ENCODE measurements at places on chromosomes 5 and 9.

GRCh38 chr5:16453609-16454008 is 12.0 kb downstream of the ZNF622 start:
- DNase-seq, result no peak

- no peak for DNase-seq
These were observed 10.3 kb upstream of the PRUNE2 start for GRCh38 chr9:76916231-76916630.

DNA sequence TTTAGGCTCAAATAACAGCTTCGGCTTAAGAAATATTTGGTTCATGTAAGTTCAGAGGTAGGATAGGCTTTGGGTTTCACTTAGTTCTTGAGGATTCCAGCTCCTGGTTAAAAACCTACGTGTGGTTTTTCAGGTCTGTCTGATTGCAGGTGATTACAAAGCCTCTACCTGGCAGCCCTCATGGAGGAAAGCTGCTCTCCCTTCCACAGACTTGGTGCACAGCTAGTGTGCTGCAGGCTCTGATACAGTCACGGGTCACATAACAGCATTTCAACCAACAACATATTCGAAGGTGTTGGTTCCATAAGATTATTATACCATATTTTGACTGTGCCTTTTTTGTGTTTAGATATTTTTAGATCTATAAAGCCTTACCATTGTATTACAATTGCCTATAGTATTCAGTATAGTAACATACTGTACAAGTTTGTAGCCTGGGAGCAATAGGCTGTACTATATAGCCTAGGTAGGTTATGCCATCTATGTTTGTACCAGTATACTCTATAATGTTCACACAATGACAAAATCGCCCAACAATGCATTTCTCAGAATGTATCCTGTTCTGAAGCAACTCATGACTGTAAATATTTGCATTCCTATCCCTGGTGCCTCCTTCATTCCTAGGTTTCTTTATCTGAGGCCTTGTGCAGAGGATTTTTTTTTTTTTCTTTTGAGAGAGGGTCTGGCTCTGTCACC is 8.0 kb upstream of the DCP2 start:
- no peak for DNase-seq

DNA sequence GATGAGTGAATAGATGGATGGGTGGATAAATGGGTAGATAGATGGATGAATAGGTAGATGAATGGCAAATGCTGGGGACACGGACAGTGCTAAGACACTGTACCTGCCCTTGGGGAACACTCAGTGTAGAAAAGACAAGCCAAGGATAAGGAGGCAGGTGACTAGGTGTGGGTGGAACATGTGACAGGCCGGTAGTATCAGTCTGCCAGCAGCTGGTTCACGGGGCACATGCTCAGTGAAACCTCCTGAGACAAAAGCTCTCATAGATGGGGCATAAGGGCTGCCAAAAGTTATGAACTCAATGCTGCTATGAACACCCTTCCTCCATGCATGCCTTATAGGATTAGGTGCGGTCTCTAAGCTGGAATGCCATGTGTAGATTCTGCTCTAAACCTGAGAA is 71.0 kb downstream of the C5orf15 start:
- no peak for DNase-seq

DNA sequence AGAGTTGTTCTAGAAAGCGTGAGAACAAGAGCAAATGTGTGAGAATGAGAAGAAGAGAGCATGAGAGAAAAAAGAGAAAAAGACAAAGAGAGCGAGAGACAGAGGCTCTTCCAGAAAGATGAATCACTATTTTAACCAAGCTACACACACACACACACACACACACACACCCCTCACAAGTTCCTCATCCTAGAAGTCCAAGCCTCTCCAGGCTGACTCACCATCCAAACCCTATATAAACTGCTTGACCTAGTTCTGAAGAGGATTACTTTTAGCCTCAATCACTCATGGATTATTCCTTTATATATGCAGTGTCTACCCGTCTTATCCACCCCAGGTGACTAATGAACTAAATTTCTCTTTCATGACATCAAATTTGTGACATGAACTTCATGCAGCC is 37.6 kb downstream of the C9orf57 start:
- no peak for DNase-seq

GRCh38 chr9:136684339-136684738 is 2.9 kb downstream of the AGPAT2 start:
- no peak for DNase-seq

GRCh38 chr5:127572930-127573329 is 55.5 kb downstream of the PRRC1 start:
- no peak for DNase-seq

DNA sequence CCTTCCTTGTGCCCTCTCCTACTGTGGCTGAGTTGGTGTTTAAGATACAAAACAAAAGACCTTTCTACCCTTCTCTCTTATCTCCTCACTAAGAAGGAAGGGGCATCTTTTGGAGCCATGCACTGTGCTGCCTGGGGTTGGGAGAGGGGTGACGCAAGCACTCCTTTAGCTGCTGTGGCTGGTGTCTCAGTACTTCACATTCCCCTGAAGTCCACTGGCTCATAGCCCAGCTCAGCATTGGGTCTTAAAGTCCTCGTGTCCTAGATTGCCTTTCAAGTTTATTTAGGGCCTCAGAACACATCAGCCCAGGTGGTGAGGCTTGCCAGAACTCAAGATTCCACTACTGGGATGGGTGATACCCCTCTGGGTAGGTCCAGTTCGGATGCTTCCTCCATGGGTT is 325.9 kb upstream of the CYLC2 start:
- no peak for DNase-seq

Data from ecto neural progenitor cell (in vitro differentiated cells).